Activated naive CD8-positive, alpha-beta T cell treated with anti-CD3 and anti-CD28 coated beads, Interleukin-2, amount 10 ng/mL, durations not matched to agents 7 days and 5 days (primary cell): ENCODE measurements at places on chromosomes 2 and 18.

DNA sequence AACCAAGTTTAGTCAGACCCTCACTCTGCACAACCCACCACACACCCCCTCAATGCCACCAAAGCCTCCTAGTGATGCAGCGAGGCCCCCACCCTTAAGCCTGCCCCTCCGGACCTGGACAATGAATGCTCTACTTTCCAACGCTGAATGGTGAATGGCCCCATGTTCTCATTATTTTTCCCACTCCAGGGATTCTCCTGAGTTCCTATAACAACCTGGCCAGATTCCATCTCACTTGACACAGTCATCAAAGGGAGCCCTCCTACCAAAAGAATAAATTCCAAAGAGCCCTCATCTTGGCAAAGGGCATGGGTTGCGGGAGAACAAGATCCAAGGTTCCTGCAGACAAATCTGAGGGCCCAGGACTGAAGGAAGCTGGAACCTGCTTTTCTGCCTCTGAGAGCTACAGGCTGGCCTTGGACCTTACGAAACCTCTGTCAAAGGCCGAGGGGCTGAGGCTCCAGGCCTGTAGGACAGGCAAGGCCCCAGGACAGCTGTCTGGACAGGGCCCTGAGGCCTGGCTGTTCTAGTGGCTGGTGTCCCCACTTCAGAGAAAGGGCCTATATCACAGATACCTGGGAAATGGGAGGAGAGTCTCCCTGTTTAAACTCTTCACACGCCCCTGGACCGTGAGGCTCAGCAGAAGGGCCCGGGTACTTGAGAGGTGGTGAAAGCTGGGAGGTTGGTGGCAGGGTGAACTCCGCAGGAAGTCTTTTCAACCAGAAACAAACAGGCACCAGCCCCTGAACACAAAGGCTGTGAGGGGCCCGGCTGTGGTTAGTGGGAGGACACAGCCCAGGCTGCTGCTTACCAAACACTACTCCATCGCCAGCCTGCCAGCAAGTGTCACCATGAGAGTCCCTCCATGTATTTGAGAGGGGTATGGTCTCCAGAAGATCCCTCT, 27.3 kb downstream of the SFXN5 start:
- peak; percentile 35 for DNase-seq

DNA sequence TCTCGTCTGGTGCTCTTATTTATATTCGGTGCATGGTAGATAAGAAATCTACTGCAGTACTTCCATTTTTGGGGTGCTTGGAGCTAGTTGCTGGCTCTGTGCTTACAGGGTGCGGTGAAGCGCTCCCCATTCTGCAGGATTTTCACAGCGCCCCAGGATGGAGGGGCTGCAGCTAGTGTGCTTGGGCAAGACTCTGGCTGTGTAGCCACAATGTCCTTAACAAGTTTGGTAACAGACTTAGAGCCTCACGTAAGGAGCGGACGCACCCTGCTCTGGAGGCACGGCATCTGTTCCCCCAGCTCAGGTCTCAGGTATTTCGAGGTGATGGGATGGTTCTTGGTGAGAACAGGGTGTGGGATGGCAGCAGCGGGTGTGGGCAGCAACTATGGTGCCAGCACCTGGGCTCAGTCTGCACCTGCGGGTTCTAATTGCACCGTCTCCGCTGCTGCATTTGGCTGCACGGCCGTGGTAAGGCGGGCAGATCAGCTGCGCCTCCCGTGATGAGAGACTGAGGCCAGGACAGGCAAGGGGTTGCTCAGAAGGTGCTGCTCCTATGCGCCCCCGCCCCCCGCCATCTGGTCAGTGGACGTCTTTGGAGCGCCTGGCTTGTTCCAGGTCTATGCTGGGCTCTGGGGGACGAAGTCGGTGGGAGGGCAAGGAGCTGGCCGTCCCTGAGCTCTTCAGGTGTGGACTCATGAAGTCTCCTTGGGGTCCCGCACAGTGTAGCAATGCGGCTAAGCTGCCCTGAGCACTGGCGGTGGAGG, 20.1 kb upstream of the ALLC start:
- peak; percentile 23 for DNase-seq

GRCh38 chr2:206873423-206873822, 65.9 kb upstream of the CPO start:
- DNase-seq: no peak

DNA sequence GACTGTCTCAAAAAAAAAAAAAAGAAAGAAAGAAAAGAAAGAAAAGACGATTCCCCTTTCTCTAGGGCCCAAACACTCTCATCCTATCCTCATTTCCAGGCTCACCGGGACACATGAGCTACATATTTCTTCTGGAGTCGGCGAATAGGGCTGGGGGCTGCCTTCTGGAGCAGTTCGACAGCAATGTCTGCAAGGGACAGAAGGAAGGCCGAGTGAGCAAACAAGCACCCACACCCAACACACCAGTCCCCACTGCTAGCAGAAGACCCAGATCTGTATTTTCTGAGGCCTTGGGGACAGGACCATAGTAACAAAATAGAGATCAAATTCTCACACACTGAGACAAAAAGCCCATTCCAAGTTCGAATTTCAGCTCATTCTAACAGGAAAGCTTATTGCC, 1.2 kb downstream of the CNPPD1 start:
- no peak for DNase-seq

GRCh38 chr18:48901145-48902022, 49.4 kb downstream of the SMAD7 start:
- no peak for DNase-seq

GRCh38 chr2:73986085-73986681, 1.5 kb downstream of the TET3 start:
- peak; percentile 60 for DNase-seq

GRCh38 chr2:33033606-33034081, 86.9 kb downstream of the LTBP1 start:
- no peak for DNase-seq

GRCh38 chr2:27093430-27094352, 7.1 kb downstream of the KHK start:
- no peak for DNase-seq

DNA sequence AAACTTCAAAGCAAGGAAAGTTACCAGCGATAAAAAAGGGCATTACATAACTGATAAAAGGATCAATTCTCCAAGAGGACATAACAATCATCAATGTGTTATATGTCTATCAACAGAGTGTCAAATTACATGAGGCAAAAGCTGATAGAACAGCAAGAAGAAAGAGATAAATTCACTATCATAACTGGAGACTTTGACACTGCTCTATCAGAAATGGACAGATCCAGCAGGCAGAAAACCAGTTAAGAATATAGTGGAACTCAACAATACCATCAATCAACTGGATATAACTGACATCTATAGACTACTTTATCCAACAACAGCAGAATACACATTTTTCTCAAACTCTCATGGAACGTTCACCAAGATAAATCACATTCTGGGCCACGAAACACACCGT, 65.0 kb downstream of the ROCK2 start:
- DNase-seq: no peak

- DNase-seq: no peak
These were observed 28.4 kb upstream of the ARMC9 start for GRCh38 chr2:231170055-231170454.

- no peak for DNase-seq
These were observed 20.6 kb downstream of the KCMF1 start for GRCh38 chr2:84991404-84992160.

DNA sequence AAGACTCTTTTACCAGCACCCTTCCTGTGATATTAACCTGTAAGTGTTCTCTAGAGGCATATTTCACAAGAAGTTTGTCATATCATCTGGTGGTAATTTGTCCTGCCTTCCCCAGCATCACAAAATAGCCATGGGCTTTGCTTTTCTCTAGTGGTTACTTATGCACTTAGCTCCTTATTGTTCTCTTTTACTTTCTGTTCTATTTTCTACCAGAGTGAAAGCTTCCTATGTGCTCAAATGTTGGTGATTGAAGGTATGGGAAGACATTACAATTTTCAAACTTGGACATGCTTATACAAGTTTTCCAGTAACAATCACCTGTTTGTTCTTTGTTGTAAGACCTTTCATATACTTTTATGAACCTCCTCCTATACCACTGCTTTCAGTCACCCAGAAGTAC, 87.0 kb upstream of the KCNH7 start:
- DNase-seq: no peak

- DNase-seq: peak; percentile 24
These were observed 718.8 kb downstream of the DPP10 start for GRCh38 chr2:115161081-115161770.

GRCh38 chr2:157900203-157900602, 24.1 kb upstream of the ACVR1 start:
- DNase-seq: no peak

DNA sequence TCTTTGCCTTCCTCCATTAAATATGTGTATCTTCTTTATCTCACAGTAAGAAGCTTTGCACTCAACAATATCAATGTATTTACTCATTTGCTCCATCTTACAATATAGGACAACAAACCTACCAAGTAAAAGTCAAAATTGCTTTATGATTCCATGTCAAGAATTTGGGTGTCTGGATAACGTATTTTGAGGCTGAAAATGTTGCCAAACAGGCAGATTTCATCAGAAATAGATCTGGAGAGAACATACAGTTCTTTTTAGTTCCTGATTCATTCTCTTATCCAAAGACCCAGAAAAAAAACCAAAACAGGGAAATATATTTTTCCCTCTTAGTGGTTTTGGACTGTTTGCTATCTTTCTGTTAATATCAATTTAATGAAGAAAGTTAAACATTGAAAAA, 621.1 kb downstream of the STK39 start:
- DNase-seq: no peak

- no peak for DNase-seq
These were observed 738.5 kb downstream of the CNTNAP5 start for GRCh38 chr2:124763611-124764010.

- no peak for DNase-seq
These were observed 73.6 kb upstream of the TSPYL6 start for GRCh38 chr2:54329482-54330161.

GRCh38 chr2:137206069-137206468, 440.7 kb downstream of the THSD7B start:
- no peak for DNase-seq

- no peak for DNase-seq
These were observed 854.2 kb upstream of the ZEB2 start for GRCh38 chr2:145374165-145374564.

- DNase-seq: no peak
These were observed 89.3 kb upstream of the GPC1 start for GRCh38 chr2:240346015-240346752.

DNA sequence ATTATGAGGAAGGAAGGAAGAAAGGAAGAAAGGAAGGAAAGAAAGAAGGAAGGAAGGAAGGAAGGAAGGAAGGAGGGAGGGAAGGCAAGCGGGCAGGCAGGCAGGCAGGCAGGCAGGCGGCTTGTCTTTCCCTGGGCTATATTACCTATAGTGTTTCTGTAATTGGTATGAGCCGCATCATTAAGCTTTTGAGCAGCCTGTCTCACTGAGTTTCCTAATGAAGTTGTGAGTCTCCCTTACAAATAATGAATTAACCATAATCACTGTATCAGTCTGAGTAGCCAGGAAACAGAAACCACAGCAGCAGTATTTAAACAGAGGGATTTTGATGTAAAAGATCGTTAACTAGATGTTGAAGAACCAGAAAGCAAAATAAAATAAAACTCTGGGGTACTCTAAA, 11.8 kb upstream of the SULT1C3 start:
- no peak for DNase-seq

GRCh38 chr2:23563151-23563550, 178.2 kb downstream of the KLHL29 start:
- no peak for DNase-seq

DNA sequence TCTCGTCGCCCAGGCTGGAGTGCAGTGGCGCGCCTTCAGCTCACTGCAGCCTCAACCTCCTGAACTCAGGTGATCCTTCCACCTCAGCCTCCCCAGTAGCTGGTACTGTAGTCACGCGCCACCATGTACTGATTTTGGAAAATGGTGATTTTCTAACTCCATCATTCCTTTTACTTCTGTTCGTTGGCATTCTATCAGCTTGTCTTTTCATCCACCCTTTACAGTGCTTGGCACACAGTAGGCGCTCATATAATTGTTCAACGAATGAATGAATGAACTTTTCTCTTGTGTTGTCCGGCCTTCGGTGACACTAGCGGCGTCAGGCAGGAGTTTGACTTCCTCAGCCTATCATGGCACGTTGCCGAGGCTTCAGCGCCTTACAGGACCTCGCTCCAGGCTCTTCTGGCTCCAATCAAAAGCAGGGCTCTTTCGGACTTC, 373 bp upstream of the MTHFD2 start:
- no peak for DNase-seq
